ENCODE measurements at places on chromosomes 2 and 18.

DNA sequence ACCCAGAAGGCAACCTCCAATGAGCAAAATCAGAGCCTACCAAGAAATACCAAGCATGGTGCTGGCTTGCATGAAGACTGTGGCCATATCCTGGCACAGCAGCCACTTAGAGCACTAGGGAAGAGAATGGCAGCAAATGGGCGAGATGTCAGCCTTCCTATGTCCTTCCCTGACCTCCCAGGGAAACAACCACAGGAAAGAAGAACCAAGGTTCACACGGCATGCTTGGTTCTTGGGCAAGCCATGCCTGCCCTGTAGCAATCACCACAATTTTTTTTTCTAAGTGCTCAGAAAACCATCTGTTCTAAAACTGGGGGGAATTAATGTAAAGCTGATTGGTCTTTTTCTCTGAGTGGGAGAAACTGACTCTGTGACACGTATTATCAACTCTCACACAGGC lies 27.8 kb downstream of the GALNT14 start:
- DNase-seq, result no peak

GRCh38 chr2:64975232-64975821 lies 13.9 kb upstream of the SLC1A4 start:
- no peak for DNase-seq

- DNase-seq, result no peak
Observed at GRCh38 chr2:23286758-23287704, 97.9 kb upstream of the KLHL29 start.

- no peak for DNase-seq
Observed at GRCh38 chr2:72183016-72183415, 35.4 kb upstream of the CYP26B1 start.

DNA sequence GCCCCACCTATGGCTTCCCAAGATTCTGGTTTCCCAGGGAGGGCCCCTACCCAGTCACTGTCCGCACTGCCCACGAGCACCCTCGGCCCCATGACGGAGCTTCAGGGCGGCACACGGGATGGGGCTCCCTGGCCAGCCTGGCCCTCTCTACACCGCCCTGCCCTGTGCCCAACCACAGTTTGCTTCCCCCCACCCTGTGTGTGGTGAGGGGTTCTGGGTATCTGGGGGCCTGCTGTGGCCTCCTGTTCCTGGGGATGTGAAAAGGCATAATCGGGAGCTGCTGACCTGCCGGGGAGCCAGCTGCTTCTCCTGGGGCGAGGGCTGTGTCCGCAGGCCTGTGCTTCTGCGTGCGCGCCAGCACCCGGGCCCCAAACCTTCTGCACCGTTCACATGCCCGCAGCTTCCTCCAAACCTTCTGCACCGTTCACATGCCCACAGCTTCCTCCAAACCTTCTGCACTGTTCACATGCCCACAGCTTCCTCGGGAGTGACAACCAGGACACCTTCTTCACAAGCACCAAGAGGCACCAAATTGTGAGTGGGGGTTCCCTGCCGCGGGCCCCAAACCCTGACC lies 12.4 kb downstream of the ANO7 start:
- DNase-seq, result no peak

DNA sequence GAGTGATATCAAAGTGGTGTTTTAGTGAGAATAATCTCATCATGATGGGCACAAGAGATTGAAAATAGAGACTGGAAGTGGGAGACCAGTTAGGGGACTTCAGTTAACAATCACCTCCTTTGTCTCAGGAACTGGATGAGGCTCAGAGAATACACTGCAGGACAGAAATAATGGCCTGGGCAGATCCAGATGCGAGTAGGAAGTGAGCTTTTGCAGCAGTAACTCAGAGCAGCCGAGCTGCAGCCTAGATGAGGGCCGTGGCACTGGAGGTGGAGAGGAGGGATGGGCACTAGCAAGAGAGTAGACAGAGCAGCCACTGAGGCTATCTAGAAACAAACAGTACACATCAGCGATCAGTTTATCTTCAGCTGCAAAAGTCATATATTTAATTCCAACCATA lies 48.6 kb downstream of the CYB5A start:
- no peak for DNase-seq

DNA sequence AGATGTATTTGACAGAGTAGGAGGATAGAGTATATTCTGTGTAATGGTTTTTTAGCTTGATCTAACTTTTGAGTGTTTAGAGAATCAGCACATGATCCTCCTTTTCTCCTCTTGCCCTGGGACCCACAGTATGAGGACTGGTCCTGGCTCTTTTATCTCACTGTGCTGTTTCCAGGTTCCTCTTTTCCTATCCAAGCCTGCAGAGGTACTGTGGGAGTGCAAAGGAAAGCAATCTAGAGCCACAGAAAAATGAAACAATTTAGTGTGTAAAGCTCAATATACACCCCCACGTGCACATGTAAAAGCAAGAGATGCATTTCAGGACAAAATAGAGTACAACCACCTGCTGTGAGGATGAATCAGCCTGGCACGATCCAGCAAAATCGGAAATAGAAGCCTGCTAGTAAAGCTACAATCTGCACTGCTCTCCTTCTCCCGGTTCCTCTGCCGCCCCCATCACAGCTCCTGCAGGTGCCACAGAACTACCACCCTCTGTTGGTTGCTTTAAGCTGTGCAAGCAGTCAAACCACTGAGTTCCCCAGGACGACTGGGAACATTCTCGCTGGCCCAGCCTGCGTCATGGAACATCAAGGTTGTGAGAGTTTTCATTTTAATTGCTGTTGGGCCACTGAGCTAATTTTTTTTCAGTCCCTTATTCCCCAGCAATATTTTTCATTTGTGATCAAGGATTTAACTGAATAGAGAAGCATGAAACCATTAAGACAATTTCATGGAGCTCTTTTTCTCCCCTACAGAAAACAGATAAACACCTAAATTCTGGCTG lies 47.8 kb upstream of the MAPRE3 start:
- DNase-seq, result peak; percentile 12

GRCh38 chr2:59019566-59020159 lies 778.5 kb upstream of the FANCL start:
- no peak for DNase-seq

- DNase-seq, result no peak
Observed at GRCh38 chr2:216436383-216436782, 24.1 kb downstream of the SMARCAL1 start.

- no peak for DNase-seq
Observed at GRCh38 chr2:184004948-184005672, 593.2 kb upstream of the ZNF804A start.

GRCh38 chr18:39959839-39960238 lies 1995.2 kb upstream of the PIK3C3 start:
- no peak for DNase-seq

GRCh38 chr18:55844382-55844781 lies 256.4 kb upstream of the TCF4 start:
- DNase-seq, result no peak

- no peak for DNase-seq
Observed at GRCh38 chr2:99881901-99882591, 260.3 kb downstream of the AFF3 start.

GRCh38 chr2:236572482-236572881 lies 2.9 kb downstream of the ACKR3 start:
- no peak for DNase-seq

DNA sequence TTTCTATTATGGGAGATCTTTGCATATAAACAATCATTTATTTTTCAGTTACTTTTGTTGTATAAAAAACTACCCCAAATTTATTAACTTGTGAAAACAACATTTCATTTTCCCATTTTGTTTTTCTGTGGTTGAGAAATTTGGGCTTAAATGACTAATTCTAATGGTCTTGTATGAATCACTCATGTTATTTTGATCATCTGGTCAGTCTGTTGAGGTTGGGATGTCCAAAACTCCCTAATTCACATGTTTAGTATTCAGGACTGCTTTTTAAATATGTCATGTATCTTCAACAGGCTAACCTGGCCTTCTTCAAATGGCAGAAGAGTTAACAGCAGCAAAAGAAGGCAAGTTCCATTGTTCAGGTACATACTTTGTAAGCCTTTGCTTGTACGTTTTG lies 788.1 kb downstream of the TRIB2 start:
- DNase-seq, result no peak

DNA sequence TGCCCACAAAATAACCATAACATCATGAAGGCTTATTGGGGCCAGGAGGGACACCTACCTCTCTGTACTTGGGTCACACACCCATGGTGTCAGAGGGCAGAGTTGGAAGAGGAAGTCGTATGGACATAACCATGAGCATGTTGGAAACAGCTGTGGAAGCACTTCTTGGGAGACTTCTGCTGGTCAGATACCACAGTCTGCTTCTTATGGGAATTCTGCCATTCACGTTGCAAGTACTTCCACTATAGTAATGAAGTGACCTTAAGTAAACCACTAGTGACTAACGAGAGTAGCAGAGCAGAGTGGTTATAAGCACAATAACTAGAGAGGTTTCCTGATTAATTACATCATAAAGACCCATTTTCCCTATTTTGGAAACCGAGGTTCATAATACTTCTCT lies 61.1 kb upstream of the TFPI start:
- no peak for DNase-seq

DNA sequence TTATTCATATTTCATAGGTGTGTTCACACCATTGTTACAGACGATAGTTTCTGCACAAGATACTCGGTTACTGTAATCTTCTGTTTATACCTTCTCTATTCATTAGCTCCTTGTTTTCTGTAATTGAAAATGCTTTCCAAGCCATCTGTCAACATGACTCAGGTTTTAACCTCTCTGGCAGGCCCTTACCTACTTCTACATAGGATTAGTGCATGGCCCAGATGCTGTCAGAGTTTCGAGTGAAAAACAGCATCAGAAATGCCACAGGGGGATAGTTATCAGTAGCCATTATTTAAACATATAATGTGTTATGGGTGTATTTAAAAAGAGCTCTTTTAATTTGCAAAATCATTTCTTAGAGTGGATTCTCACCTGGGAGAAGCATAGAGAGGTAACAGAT lies 596.4 kb downstream of the FBXO15 start:
- DNase-seq, result no peak

GRCh38 chr2:127314193-127314988 lies 20.4 kb upstream of the ERCC3 start:
- no peak for DNase-seq

- DNase-seq, result no peak
Observed at GRCh38 chr2:128525653-128526052, 207.0 kb upstream of the HS6ST1 start.

GRCh38 chr2:51899643-51900042 lies 867.7 kb upstream of the NRXN1 start:
- no peak for DNase-seq

- DNase-seq, result no peak
Observed at GRCh38 chr2:170822290-170823087, 5.8 kb downstream of the GAD1 start.

DNA sequence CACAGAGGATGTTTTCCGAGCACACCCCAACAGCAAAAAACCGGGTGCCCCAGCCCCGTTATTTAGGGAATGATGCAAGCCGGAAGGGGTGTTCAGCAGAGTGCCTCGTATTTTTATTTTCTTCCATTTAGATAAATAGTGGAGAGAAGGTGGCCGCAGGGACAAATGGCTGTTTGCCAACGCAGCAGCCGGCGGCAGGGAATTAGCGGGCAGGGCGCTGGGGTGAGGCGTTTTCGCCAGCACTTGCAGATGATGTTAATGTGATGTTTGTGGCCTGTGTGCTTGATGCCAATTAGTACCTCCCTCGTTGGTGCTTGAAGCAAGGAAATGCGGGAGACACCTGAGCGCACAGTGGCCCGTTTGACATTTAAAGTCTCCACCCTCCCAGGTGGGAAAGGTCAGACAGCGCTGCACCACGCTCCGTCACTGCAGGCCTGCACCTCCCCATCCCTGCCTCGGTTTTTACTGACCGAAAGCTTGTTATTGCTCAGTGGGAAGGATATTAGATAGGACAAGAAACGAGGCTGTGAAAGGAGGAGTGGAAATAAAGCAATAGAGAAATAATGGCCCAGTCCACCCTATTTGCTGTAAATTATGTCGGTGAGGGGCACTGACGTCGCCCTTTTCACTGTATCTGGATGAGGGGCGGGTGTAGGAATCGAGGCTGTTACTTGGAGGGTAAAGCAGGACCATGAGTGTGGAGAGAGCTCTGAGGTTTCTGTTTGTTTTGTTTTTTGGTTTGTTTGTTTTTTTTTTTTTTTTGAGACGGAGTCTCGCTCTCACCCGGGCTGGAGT lies 39.1 kb downstream of the NFATC1 start:
- DNase-seq, result no peak

GRCh38 chr2:38626326-38627035 lies 23.8 kb upstream of the HNRNPLL start:
- peak; percentile 75 for DNase-seq

DNA sequence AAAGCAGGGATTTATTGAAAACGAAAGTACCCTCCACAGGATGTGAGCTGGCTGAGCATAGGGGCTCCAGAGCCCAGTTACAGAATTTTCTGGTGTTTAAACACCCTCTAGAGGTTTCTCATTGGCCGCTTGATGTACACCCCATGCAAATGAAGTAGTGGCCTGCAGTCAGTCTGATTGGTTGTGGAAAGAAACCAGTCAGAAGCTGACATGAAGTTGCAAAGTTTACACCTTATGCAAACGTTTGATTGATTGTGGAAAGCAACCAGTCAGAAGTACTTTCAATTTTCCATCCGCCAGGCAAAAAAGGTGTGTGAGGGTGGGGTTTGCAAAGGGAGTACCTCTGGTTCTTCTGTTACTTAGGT lies 62.3 kb downstream of the VWA3B start:
- DNase-seq, result peak; percentile 1

GRCh38 chr2:128406736-128407554 lies 88.3 kb upstream of the HS6ST1 start:
- DNase-seq, result no peak

DNA sequence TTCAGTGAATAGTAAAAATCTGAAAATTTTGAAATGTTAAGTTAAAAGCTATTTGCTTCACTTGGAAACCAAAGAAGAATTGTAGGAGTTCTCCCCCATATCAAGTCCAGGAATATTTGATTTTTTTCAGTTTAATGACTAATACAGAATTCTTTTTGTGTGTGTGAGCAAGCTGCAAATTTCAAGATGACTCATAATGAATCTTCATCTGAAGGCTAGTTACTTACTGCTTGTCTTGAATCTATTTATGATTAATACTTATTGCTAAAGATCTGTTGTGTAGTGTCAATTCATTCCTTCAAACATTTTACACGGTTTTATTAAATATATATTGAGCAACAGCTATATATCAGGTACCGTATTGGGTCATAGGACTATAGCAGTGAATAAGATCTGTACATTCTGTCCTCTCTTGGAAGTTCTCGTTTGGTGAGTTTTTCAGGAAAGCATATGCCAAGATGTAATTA lies 47.8 kb upstream of the CAVIN2 start:
- DNase-seq, result no peak

DNA sequence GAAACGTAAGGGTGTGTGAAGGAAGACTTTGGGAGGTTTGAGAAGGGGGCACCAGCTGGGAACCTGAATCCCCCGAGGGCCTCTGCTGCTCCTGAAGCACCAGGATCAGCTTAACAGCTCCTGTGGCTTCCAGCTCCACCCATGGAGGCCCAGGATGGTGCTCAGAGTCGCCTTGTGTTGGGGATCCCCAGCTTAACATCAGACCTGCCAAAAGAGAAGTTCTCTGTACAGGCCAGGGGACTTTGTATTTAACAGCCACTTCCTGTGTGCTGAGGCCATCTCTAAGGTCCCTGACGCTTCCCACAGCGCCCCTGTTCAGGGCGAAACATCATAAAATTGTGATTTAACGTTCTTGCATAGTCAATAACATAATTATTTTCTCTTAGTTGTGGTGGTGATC lies 77.5 kb downstream of the NCK2 start:
- no peak for DNase-seq

Data from CD4-positive, alpha-beta T cell treated with Interleukin-6 at 100 ng/mL for 8 hours (primary cell).